ENCODE measurements at places on chromosomes 7 and 10.

DNA sequence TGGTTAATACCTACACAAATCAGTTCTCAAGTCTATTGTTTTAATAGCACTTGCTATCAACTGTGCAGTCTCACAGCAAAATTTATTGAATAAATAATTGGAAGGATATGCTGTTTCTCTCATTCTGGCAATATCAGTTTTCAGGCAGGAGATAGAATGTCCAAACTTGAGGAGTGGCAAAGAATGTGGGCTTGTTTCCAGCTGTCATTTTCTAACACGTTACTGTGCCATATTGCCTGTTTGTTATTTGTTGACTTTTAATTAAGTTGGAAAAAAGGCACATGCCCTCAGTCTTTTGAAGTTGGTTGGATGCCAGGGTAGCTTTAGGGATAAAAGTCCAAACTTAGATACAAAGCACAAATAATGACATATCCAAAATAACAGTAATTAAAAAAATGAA, 52.2 kb downstream of the MAGI2 start:
- DNase-seq = no peak

GRCh38 chr10:5891009-5891408, 966 bp downstream of the FBH1 start:
- DNase-seq = no peak

- DNase-seq = no peak
Observed at GRCh38 chr7:113752689-113753088, 166.1 kb downstream of the PPP1R3A start.

DNA sequence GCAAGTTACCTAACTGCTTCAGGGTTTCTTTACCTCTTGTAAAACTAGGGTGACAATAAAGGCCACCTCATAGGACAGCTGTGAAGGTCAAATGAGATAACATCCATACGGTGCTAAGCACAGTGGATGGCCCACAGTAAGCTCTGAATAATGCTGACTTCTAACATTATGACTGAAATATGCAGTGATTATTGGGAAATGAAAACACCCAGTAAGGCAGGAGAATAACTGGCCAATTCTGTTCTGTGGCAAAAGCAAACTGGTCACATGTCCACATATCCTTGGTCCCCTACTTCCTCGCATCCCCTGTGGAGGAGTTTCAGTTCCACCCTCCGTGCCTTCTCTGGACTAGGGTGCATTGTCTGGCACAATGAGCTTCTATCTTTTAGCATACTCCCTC, 1.4 kb downstream of the CUBN start:
- no peak for DNase-seq

Data from activated naive CD8-positive, alpha-beta T cell treated with anti-CD3 and anti-CD28 coated beads for 36 hours (primary cell).